ENCODE measurements at places on chromosomes 11 and 22. TPM values are rescaled to one million over a fixed set of nuclear protein-coding genes. Genes with fewer than 3 reads are reported as not detected.

GRCh38 chr11:109726061-109726460 is 304.1 kb downstream of the C11orf87 start:
- H3K4me3 ChIP-seq: no peak overlapping the region
- H3K27me3 ChIP-seq: no peaks in the 10 kb centered on the region
- H3K36me3 ChIP-seq: no peaks in the 10 kb centered on the region
- H3K27ac ChIP-seq: no peak overlapping the region
- no peak for DNase-seq

GRCh38 chr11:120021391-120021953 is 116.4 kb downstream of the TRIM29 start:
- no peaks in the 10 kb centered on the region for H3K36me3 ChIP-seq
- no peak overlapping the region for H3K27ac ChIP-seq
- H3K4me3 ChIP-seq: no peak overlapping the region
- H3K27me3 ChIP-seq: no peaks in the 10 kb centered on the region
- H3K4me1 ChIP-seq: no peaks in the 10 kb centered on the region

GRCh38 chr22:45318558-45319323 is 9.0 kb downstream of the FAM118A start:
- H3K27me3 ChIP-seq: no peaks in the 10 kb centered on the region
- no peaks in the 10 kb centered on the region for H3K36me3 ChIP-seq
- H3K4me3 ChIP-seq: no peak overlapping the region
- DNase-seq: no peak

The CST6 gene
- total RNA-seq: not detected

The PNPLA3 gene
- total RNA-seq: 1.3 TPM
